ENCODE measurements at places on chromosomes 1 and 21.

GRCh38 chr1:212515329-212515760, 82.6 kb downstream of the NENF start:
- no peak for DNase-seq

- DNase-seq, result no peak
These were observed 39.4 kb downstream of the GLMN start for GRCh38 chr1:92259350-92259749.

GRCh38 chr1:32872192-32872460, 1.4 kb upstream of the FNDC5 start:
- no peak for DNase-seq

- DNase-seq, result no peak
These were observed 86.4 kb downstream of the KCNK1 start for GRCh38 chr1:233700338-233700737.

GRCh38 chr1:246320286-246320685, 186.8 kb downstream of the SMYD3 start:
- no peak for DNase-seq

DNA sequence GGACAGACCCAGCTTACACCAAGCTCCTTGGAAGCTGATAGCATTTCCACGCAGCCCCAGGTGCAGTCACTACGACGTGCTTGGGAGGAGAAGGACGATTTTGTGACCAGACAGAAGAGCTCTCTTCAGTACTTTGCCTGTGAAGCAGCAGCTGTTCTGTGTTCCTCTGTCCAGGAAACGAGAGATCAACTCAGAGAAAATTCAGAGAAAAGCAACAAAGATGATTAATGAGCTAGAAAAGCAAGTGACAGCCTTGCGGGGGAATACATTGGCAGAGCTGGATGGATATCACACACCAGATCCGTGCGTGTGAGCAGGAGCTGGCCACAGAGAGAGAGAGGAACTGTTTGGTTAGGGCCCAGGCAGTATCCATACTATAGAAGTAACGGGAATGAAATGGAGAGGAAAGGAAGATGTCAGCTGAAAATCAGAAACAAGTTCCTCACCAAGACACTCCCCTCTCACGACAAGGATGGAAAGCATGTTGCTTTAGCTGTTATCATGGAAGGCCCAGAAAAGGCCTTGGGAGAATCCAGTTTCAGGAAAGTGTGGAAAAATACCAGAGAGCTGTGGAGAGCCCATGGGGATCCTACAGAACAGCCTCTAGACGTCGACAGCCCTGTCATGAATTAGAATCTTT, 106.2 kb downstream of the TOMM20 start:
- DNase-seq, result no peak

GRCh38 chr1:66359815-66360214, 174.1 kb upstream of the SGIP1 start:
- DNase-seq, result no peak

- no peak for DNase-seq
These were observed 8.0 kb downstream of the RGS4 start for GRCh38 chr1:163076981-163077761.

DNA sequence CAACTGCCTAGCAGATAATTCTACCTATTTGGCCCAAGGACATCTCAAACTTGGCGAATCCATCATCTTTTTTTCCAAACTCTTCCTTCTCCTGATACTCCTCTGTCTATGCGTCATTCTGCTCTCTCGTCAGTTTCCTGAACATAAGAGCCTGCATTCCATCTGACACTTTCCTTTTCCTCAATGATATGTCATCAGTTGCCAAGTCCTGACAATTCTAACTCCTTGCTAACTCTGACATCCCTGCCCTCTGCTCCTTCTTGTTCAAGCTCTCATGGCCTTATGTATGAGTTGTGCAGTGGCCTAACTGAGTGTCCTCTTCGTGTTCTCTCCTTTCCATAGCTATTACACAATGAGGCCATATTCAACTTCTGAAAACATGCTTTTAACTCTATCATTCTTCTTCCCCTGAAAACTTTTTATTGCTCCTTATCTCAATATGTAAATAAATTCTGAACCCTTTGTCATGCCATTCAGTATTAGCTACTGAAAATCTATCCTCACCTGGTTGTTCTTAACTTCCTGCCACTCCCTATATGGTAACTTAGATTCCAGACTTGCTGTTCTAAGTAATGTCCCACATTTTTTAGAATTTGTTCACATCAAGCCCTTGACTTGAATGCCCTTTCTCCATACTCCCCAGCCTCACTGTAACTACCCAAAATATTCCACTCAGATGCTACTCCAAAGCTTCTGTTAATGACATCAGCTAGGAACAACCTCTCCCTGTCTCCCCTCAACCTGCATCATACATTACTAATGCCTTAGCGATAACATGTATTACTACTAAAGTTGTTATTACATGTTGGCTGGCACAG, 11.5 kb downstream of the PALMD start:
- DNase-seq, result no peak

- DNase-seq, result no peak
These were observed 288.2 kb downstream of the PTPRU start for GRCh38 chr1:29524285-29525065.

- no peak for DNase-seq
These were observed 64.4 kb downstream of the MAST2 start for GRCh38 chr1:45867697-45868348.

DNA sequence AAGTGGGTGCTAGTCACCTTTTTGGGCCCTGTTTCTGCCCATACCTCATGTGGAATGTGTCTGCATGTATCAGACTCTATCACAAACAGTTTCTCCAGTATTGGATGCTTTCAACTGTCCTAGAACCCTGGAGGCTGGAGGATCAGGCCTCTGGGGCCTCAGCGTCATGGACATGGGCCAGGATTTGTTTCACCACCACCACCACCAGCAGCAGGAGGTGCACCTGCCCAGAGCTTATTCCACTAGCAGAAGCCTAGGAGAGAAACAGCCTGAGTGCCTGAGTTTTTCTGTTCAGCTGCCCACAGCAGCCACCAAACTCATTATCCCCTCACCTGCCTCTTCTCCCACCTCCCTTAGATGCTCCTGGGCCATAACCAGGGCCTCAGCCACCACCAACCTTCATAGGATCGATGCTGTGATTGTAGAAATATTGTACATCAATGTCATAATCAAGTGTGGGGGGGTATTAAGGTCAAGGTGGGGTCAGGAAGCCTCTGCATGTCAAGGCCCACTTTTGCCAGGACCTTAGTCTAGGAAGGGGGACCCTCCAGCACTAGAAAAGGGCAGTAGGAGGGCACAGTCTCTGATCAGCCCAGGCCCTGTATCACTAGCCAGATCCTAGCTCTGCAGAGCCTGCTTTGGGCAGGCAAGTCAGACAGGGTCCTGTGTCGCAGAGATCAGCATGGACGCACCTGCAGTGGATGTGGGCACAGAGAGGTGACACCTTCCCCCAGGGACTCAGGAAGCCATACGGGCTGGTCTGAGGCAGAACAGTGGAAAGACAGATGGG, 9.3 kb downstream of the DMAP1 start:
- DNase-seq, result no peak

DNA sequence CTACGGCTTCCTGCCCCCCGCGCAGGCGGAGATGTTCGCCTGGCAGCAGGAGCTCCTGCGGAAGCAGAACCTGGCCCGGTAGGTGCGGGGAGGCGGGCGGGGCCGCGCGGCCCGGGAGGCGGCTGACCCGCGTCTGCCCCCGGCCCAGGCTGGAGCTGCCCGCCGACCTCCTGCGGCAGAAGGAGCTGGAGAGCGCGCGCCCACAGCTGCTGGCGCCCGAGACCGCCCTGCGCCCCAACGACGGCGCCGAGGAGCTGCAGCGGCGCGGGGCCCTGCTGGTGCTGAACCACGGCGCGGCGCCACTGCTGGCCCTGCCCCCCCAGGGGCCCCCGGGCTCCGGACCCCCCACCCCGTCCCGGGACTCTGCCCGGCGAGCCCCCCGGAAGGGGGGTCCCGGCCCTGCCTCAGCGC, 16.6 kb downstream of the NOC2L start:
- no peak for DNase-seq

DNA sequence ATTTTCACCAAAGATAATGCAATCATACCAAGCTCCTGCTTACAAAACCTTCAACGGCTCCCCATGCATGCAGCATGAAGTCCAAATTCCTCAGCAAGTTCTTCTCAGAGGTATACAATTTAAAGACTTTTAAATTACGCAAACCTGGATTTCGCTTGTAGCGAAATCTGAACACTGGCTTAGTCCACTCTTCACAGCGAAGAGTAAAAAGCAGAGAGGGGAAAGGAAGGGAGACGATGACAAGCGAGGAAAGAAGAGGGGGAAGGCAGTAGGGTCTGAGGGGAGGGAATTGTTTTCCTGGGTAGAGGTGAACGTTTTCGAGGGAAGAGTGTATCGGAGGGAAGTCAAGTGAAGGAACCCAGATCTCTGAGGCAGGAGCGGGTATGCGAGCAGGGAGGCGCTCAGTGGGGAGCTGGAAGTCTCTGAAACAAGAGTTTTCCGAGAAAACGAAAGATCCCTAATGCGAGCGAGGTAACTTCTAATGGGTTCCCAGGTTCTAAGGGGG, 790 bp downstream of the TESK2 start:
- DNase-seq, result no peak

- no peak for DNase-seq
These were observed 172.1 kb upstream of the RNPC3 start for GRCh38 chr1:103353391-103353790.

DNA sequence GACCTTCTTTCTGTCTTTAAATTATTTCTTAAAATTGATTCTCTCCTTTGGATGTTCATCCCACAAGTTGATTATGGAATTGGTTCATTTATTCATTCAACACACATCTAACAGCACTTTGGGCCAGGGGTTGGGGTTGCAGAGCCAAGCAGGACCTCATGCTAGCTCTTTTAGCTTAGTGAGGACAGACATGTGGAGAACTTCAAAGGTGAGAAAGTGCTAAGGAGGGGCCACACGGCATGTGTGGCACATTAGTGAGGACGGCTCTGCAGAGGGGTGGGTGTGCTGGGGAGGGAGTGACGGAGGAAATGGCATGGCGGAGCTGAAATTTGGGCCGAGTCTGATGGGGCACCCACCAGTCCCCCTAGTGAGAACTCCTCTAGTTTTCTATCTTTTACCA, 32.5 kb upstream of the VASH2 start:
- no peak for DNase-seq

GRCh38 chr1:202888221-202888530, 773 bp downstream of the RABIF start:
- DNase-seq, result no peak

DNA sequence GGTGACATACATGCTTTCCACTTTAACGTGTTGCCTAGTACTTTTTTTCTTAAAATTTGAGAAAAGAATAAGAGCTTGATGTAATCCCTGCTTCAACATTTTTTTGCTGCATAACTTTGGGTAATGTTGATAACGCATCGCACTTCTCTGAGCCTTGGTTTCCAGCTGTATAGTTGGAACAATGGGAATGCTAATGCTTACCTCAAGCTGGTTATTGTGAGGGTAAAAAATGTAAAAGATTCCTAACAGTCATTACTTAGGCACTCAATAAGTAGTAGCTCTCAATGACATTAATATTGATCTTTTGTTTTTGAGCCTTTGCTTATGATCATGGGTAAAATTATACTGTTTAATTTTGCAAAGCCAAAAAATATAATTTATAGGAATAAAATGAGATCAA, 683.3 kb upstream of the CXADR start:
- no peak for DNase-seq

- DNase-seq, result no peak
These were observed 35.8 kb downstream of the OLFML2B start for GRCh38 chr1:161987872-161988271.

DNA sequence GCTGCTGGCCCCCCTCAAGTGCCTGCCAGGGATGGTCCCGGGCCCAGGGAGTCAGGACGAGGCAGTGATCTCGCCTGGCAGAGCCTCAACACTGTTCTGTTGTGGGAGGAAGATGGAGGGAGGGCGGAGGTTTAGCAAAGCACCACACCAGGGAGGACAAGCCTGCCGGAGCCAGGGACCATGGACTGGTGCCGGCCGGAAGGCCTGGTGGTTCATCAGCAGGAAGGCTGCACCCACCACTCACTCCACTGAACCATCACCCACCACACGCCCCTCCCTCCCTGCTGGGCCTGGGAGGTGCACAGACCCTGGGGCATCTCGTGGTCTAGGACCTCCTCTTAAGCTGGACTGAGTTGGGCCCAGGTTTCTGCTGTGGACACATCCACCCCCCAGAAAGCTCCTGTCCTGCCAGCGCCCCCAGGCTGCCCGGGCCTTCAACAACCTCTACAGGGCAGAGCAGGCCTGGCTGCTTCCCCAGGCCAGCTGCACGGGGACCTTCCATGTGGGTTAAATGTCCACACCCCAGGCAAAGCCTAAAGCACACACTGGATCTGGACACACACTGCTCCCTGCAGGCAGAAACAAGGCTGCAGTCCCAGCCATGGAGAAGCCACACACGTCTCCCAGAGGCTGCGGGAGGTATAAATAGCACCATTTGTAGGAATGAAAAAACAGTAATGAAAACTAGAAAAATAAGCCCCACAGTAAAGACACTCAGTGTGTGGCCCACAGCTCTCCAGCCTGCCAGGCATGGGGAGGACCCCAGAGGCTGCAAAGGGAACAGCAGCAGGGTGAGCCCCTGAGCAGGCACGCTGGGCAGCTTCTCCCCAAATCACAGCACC, 10.4 kb upstream of the TMEM240 start:
- no peak for DNase-seq

DNA sequence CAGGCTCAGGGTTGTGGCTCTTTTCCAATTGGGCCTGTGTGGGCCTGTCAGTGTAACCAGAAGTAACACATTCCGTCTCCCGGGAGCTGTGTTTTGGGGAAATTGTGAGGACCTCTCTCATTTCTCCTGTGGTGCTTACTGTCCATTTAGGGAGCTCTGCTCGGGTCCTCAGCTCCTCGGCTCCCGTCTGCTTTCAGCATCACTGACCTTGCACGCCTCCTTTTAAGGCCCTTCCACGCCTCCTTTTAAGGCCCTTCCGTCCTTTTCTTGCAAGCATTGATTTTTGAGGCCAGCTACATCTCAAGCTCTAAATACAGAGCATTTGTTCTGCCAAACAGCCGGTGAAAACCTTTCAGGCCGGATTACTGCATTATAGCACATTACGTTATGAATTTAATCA, 9.7 kb downstream of the CA6 start:
- no peak for DNase-seq

DNA sequence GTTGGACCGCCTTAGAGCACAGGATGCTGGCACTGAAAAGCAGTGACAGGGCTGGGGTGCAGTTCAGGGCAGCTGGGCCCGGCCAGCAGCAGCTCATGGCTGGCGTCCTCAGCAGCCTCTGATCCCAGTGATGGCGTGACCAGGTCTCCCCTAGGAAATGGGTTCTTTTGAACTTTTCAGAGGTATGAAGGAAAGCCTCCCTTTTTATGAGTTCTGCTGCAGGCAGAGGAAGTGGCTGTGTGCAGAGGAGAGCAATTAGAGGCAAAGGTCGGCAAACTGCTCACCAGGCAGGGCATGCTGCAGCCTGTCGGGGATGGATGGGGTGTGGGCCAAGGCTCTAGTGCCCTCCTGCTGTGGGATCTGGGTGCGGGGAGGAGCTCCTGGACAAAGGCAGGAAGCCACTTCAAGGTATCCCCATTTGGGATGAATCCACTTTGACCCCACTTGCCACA, 45.6 kb upstream of the RAB4A start:
- DNase-seq, result no peak

DNA sequence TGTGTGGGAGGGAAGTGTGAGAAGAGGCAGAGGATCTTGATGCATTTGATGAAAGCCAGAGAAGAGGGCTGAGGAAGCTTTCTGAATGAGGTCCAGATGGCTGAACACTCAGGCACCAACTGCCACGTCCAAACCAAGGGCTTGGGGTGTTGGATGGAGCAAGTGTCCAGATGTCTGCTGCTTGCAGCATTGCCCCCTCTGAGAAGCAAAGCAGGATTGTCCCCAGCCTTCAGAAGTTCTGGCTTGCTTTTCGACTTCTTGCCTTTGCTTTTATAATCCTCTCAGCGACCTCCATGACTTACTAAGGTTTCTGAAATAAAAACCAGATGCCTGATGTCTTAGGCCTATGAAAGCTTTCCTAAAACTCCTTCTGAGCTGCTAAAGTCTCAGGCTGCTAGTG, 182.5 kb downstream of the HUNK start:
- DNase-seq, result no peak
